Hepatic stellate cell (primary cell): ENCODE measurements at places on chromosomes 2 and 18.

GRCh38 chr2:54099829-54100585 lies 15.4 kb upstream of the ACYP2 start:
- DNase-seq, result no peak

- no peak for DNase-seq
Measured at GRCh38 chr2:216092646-216093045, 10.9 kb downstream of the TMEM169 start.

- no peak for DNase-seq
Measured at GRCh38 chr2:185658750-185659149, 79.9 kb upstream of the FSIP2 start.

DNA sequence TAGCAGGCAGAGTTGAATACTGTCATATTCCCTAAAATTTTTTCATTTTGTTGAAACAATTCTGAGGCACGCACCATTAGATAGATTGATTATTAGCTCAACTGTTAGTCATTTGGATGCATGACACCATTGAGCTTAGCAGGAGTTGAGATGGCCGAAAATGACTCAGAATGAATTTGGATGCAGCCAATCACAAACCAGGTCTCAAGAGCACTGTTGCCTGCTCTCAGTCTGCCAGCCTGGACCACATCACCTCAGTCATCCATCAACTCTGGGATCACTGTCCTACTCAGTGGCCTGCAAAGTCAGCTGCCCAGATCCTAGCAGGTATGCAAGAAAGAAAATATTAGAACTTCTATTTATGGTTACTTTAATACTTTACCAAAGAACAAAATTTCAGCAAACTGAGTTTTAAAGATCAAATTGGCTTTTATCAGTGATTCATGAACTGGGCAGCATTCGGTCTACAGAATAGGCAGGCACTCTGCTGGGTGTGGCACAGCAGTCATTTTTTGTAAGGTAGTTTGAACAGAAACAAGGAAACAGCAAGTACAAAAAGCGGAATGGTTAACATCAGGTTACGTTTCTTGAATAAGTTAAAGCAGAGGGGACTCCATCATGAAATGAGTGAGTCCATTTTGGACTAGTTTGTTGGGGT lies 152.7 kb upstream of the ARHGAP28 start:
- DNase-seq, result no peak

- no peak for DNase-seq
Measured at GRCh38 chr18:45749918-45750689, 26.1 kb downstream of the SLC14A1 start.

- DNase-seq, result no peak
Measured at GRCh38 chr2:215803150-215803549, 210.2 kb downstream of the MREG start.

DNA sequence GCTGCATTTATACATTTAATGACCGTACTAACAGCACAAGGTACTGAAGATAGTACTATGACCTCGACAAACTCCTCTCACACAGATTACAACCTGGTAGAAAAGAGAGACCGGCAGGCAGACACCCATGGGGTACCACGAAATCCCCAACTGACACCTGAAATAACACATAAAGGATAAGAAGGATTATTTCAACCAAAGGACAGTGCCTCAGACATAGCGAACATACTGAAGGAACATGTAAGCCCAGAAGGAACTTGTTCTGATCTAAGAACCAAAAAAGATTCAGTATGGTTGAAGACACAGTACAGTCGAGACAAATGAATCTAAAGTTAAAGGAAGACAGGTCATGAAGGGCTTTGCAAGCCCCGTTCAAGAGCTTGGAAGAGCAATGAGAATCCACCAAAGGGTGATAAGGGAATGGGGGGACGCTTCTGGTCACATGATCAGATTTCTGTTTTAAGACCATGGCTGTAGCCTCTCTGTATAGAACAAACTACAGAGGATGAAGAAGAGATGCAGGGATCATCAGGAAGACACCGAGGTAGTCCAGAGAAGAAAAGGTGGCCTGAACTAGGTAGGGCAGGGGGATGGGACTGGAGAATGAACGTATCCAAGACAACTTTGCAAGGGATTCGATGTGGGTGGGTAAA lies 902 bp downstream of the MCFD2 start:
- DNase-seq, result no peak

- DNase-seq, result no peak
Measured at GRCh38 chr2:74091391-74091790, 56.3 kb downstream of the BOLA3 start.

DNA sequence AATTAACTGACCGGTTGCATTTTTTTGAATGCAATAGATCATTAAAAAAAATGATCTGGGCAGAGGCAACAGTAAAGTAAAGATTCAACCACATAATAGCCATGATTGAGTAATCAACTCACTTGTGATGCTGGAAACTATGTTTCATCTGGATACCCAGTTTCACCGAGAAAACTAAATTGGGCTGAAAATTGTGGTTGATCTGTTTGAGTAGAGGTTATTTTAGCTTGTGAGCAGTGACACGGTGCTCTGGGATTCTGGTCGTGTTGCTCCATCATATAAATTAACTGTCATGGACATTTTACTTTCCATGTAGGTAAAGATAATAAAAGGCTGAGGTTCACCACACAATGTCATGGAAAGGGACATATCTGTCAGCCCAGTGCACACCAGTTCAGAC lies 58.7 kb downstream of the CD226 start:
- no peak for DNase-seq

DNA sequence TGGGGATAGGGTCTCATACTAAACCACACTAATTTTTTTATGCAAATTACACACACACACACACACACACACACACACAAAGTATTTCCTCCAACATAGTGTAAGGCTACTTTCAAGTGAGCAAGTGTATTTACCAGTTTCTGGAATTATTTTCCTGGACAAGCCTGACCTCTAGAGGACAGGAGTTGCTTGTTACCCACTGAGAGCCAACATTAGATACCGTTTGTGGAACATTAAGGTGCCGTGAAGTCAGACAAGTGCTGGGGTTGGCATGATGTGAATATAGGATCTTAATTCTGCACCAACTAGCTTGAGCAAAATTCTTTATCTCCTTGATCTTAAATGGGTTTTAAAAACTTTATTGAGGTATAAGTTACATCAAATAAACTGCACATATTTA lies 39.3 kb upstream of the SERPINB2 start:
- no peak for DNase-seq

- no peak for DNase-seq
Measured at GRCh38 chr2:172039011-172039704, 39.4 kb downstream of the METAP1D start.
